Activated CD4-positive, alpha-beta T cell treated with anti-CD3 and anti-CD28 coated beads for 1 hour (primary cell): ENCODE measurements at places on chromosomes 7 and 10.

DNA sequence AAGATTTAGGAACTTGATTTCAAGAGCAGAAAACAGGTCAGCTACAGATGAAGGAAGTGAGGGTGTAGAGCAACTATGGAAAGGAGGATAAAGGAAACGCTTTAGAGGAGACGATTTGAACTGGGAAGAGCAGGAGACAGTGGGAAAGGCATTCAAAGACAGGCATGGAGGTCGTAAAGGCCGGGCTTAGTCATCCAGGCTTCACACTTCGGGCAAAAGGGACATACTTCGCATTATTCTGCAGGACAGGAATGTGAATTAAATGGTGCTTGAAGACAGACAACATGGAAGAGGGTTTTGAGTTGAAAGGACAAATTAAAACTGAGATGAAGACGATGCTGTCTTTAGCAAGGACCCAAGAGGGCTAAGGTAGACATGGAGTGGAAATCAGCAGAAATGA lies 8.1 kb downstream of the FAM171A1 start:
- DNase-seq: no peak

DNA sequence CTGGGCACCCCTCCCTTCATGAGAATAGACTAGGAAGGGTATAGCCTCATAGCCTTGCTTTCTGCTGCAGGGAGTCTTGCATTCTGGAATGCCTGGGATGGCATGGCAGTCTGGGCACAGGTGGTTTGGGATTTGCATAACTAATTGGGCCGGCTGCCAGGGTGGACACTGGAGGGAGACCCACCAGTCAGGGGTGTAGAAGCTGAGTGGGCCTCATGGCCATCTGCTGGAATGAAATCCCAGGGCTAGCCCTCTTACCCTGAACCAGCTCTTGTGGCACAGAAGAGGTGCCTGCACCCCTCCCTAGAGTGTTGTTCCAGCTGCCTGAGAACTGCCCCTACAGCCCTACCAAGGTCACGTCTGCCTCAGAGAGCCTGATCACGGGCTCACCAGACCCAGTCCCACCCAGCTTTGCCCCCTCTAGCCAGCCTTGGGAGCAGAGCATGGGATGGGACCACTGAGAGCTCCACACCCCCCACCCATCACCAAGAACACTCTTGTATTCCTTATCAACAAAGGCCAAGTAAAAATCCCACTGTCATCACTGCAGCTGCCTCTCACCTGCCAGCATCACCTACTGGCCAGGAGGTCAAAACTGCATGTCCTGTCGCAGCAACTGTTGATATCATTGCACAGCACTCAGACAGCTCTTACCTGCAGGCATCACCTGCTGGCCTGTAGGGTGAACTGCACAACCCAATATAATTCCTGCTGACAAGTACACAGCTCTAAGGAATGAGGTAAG lies 148.9 kb downstream of the ZEB1 start:
- no peak for DNase-seq

GRCh38 chr10:14684354-14684753 lies 90.3 kb downstream of the FAM107B start:
- no peak for DNase-seq

GRCh38 chr7:156279635-156280034 lies 360.9 kb upstream of the RNF32 start:
- DNase-seq: no peak

DNA sequence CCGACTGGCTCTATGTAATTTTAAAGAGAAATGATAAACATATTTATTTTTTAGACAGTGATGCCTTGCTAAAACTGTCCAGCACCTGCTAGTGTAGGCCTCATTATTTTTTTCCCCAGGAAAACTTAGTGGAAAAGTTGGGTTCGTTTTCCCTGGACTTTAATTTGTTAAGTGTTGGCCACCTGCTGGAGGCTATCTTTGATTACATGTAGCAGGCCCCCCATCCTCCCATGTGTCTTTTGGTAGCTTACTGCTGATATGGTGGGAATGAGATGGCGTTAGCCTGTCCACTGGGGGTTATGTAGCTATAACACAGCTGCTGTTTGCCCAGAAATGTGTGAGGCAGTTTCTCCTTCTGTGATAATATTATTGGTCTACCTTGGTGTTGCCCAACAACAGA lies 265.0 kb downstream of the SORCS3 start:
- no peak for DNase-seq
